Smooth muscle cell of the brain vasculature (primary cell): ENCODE measurements at places on chromosomes 2 and 18.

GRCh38 chr18:58495207-58495606 is 133.7 kb downstream of the ALPK2 start:
- DNase-seq: no peak

DNA sequence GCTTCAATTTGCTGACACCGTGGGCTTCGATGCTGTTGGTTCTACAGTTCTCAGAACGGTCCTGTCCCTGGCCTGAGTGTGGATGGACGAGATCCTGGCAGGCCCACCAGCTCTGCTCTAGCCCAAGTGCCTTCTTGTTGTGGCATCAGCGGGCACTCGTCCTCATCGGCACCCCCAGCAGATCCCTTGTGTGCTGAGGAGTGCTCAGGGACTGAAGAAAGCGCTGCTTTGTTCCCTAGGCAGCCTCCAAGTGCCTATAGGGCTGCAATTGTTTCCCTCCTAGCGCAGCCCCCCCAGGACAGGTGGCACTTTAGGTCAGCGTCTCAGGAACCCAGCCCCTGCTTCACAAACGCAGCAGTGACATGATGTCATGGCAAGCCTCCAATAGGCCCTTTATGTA is 217.7 kb downstream of the AGAP1 start:
- DNase-seq: no peak

- no peak for DNase-seq
Observed at GRCh38 chr2:203786549-203787351, 80.3 kb downstream of the CD28 start.

DNA sequence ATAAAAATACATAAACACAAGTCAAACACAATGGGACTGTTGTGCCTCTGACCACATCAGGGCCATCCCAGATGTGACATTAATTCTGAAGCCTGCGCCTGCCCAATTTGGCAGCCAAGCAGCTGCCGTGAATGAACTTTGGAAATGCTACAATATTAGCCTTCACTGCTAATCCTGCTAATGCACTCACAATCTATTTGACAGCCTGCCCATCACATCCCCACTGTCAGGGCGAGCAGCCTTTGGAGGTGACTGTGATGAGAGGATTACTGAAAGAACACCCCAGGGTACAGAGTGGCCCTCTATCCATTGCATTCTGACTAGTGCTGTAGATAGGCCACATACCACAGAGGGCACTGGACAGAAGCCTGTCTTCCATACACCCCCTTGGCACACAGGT is 21.6 kb downstream of the OSR1 start:
- DNase-seq: no peak

DNA sequence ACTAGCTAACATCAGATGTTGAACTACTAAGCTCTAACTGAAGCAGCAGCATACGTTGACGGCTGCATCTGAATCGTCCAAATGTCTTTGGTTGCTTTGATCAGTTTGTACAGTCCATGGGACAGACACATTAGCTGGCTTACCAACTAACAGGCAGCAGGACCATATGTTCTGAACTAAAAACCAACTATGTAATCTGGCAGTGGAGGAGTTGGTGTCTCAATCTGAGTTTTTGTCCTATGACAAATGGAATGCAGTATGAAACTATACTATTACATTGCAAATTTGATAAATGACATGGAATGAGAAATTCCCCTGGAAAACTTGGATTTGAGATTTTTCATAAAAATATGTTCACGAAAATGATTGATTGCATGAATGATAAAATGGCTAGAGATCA is 79.5 kb downstream of the EPHA4 start:
- DNase-seq: no peak

- no peak for DNase-seq
Observed at GRCh38 chr2:102358496-102358895, 2.9 kb downstream of the IL18R1 start.

DNA sequence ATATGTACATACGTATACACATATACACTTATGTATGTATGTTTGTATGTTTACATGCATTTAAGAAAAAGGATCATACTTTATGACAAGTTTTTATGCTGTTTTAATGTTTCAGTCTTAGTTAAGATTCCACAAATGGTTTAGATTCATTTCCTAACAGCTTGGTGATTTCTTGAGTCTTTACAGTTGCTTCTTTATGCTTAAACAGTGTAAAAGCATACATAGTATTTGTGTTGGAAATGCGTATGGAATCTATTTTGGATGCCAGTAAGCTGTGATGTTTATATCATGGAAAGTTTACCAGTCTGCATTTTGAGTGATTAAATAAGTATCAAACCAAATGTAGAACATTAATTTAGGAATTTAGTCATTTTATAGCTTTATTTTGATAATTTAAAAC is 55.4 kb downstream of the AGFG1 start:
- DNase-seq: no peak

GRCh38 chr18:74353169-74353775 is 37.6 kb downstream of the C18orf63 start:
- peak; percentile 41 for DNase-seq

GRCh38 chr2:217004656-217005055 is 144.8 kb upstream of the TNP1 start:
- no peak for DNase-seq

DNA sequence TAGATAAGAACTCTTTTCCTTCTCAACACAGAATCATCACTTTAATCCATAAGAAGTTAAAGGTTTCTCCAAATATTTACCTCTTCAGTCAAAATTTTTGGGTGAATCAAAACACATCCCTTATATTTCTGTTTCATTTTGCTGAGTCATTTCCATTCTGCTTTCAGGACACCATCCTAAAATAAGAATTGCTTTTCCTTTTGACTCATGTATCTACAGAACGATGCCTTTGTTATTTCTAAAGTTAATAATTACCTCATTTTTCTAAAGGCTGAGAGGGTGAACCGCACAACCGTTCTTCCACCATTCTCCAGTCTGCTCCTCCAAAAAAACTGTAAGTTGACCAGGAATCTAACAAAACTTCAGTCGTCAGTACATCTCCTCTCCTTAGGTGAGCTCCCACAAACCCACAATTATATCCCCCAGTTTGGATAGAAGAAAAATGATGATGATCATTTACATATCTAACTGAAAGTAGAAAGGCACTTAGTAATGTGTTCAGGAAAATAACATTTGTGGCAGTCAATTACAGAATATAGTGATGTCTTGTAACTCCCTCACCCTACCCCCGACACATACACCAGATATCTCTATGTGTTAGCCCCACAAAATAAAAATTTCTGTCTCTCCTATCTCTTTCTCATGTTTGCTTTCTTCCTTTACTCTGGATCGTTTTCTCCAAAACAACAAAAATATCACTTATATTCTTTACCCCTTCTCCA is 162.5 kb downstream of the RAD51AP2 start:
- no peak for DNase-seq

DNA sequence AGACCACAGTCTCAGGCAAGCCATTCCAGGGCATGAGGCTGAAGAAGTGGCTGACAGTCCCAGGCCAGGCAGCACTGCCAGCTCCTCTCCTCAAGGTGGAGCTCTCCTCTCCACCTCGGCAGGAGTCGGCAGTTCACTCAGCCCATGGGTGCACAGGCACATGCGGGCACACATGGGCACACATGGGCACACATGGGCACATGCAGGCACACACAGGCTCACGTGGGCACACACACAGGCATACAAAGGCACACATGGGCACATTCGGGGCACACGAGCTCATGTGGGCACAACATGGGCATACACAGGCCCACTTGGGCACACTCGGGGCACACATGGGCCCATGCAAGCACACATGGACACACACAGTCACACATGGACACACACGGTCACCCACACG is 65.3 kb upstream of the TAF1B start:
- DNase-seq: no peak

GRCh38 chr2:19847486-19847885 is 54.3 kb downstream of the TTC32 start:
- no peak for DNase-seq

- no peak for DNase-seq
Observed at GRCh38 chr2:8159966-8160603, 521.8 kb upstream of the ID2 start.

DNA sequence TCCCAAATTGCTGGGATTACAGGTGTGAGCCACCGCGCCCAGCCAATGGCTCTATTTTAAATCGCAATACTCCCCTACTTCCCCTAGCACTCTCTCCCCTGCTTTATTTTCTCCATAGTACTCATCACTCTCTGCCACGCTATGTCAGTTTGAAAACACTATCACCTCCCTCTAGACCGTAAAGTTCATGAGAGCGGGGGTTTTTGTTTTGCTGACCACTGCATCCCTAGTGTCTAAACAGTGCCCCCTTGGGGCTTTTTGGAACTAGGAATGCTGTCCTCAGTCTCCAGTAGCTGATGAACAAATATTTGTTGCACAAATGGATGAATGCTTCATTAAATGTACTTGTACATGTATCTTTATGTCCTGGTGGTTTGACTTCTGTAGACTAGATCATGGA is 44.1 kb downstream of the ATOH8 start:
- no peak for DNase-seq

GRCh38 chr18:54968807-54969206 is 9.5 kb upstream of the CCDC68 start:
- DNase-seq: no peak

DNA sequence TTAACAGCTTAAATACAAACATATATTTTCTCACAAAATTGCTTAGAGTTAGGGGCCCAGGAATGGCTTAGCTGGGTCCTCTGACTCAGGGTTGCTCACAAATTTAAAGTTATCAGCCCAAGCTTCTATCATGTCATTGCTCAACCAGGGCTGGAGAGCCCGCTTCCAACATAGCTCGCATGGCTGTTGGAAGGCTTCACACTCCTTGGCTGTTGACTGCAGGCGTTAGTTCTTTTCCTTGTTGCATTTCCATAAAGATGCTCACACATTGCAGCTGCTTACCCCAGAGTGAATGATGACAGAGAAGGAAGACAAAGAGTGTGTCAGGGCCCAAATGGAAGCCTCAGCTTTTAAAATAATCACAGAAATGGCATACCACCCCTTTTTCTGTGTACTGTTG is 62.9 kb upstream of the TFPI start:
- no peak for DNase-seq

- no peak for DNase-seq
Observed at GRCh38 chr2:224658780-224659405, 57.3 kb downstream of the CCDC195 start.

GRCh38 chr2:71459084-71459431 is 5.7 kb downstream of the DYSF start:
- no peak for DNase-seq

DNA sequence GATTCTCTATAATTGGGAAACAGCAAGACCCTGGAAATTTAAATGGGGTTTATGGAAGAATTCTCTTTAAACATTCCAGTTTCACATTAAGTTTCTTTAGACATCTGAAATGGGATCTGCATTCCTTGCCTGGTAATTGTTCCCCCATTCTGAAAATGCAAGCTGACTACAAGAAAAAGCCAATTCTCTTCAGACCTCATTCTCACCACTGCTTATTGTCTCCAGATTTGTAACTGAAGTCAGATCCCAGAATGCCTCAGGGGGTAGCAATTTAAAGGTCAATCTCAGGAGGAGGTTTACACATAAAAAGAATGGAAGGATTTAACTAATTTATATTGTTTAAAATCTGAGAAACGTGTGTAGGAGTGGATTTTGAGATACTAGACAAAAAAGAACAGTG is 41.2 kb downstream of the COL3A1 start:
- DNase-seq: no peak

DNA sequence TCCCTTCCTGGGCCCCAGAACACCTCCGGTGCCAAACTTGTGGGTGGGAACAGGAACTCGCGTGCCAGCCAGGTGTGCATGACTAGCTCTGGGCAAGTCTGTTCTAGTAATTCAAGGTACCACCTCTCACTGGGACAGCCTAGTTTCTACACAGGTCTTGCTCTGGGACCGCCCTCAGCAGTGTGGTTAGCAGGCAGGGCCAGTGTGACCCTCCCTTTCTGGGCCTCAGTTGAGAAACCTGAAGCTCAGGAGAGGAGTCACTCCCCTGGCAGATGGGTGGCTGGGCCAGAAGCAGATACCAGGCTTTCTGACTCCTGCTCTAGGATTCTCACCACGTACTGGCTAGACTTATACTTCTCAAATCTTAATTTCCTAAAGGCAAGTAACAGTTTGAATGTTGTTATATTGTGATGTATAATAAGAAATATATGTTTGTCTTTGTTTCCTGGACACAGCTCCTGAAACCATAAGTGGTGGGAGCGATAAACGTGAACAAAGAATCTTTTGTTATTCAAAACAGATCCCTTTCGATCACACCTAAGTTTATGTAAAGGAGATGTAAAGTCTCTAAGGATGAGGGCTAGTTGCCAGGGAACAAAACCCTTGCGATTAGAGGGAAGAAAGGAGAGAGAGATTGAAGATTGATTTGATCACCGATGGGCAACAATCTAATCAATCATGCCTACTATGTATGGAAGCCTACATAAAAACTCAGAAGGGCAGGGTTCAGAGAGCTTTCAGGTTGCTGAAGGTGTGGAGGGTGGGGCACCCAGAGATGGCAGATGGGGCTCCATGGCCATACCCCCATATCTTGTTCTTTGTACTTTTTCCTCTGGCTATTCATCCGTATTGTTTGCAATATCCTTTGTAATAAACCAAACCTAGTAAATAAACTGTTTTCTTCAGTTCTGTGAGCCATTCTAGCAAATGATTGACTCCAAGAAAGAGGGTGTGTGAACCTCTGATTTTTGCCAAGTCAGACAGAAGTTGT is 952 bp upstream of the UGT1A6 start:
- no peak for DNase-seq

DNA sequence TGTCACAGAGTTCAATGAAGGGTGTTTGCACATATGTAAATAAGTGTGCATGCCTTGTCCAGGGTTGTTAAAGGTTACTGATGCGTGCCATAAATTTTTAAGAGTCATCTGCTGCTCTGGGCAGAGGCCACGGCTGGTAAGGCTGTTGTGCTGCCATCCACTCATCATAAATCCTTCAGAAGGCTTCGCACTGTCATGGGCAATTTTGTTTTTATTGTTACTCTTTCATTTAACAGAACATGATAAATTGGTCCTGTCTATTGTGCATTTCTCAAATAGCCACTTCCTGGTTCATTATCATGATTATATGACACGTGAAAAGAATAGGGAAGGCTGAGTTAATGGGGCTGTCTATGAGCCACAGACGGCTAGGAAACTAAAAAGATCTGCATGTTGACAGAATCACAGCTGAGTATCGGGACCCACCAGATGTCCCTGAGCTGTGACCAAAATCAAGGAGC is 634.3 kb upstream of the SOX11 start:
- no peak for DNase-seq

DNA sequence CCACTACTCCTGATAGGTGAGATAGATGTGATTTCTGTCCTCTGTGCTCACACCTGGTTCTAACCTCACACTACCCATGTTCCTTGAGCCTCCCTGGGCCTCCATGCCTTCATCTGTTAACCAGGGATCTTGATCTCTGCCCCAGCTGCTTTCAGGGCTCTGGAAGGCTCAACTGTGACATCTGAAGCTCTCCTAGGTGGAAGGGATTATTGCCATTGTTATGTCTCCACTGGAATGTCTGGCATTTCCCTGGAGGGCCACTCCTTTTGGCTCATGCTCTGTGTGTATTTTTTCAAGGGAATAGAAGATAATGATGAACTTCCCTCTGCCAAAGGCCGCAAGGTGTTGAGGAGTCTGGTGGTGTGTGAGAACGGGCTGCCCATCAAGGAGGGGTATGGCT is 41.2 kb downstream of the PCARE start:
- DNase-seq: no peak

- DNase-seq: no peak
Observed at GRCh38 chr2:102588213-102588939, 31.0 kb upstream of the SLC9A2 start.
